Stimulated activated CD4-positive, alpha-beta T cell treated with anti-CD3 and anti-CD28 coated beads, Interleukin-15, amount 100 ng/mL, for 1 hour (primary cell): ENCODE measurements at places on chromosomes 12 and 14.

DNA sequence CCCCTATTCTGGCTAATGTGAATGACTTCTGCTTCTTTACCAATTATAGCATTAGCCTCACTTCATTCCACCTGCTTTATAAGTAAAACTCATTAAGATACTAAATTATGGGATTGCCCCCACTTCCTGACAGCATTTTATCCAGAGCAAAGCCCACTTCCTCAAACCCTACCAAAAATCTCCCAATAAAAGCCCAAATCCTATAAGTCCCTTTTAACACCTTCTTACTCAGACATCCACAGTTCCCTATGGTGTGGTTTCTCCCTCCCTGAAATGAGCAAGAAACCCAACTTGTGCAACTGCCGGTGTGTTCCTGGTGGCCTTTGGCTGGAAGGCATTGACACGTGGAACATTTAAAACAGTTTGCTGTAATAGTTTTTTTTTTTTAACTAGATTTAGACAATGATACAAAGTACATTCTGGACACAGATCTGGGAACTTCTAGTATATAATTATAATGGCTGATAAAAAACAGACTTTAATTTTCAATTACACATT is 53.1 kb downstream of the BRMS1L start:
- DNase-seq: no peak

DNA sequence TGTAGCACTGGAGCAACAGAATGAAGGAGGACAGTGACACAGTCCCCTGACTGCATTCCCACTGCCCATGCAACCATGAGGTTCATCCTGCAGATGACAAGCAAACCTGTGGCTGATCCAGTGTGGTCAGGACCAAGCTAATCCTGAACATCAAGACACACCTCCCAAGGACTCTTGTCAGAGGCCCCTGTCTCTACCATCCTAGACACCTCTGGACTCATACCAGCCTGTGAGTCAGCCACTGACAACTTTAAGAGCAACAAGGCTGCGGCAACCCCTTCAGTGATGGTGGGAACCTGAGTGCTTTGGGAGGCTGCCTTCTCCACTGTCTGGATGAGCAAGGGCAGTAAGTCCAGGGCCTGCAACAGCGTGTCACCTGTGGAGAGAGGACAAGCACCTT is 24.6 kb downstream of the GCN1 start:
- no peak for DNase-seq

DNA sequence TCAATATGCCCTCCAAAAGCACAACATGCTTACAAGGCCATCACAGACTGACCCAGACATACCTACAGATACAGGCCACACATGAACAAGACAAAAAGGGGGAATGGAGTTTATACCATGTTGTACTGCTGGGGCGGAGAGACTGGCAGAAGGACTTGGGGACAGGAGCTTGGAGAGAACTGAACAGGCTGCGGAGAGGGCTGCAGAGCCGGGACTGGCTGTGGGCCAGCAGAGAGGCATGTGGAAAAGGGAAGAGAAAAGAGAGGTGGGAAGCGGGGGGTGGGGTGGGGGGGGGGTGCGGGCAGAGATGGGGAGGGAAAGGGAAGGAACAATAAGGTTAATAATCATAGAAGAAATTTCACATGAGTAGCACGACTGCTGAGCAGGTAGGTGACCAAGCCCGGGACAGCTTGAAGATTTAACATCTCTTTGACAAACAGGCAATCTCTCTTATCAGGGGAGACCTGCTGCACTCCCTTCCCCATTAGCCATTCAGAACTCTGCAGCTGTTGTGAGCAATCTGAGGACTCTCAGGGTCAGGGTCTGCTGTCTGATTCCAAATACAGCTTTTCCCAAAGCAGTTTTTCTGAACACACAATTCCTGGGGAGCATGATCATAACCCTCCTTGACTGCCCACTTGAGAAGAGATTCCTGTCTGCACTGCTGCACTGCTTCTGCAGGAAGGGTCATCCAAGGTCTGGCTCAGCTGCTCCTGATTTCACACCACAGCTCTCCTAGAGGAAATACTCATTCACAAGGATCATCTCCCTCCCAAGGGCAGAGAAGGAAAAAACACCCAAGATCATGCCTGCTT is 21.6 kb upstream of the STAC3 start:
- DNase-seq: no peak

DNA sequence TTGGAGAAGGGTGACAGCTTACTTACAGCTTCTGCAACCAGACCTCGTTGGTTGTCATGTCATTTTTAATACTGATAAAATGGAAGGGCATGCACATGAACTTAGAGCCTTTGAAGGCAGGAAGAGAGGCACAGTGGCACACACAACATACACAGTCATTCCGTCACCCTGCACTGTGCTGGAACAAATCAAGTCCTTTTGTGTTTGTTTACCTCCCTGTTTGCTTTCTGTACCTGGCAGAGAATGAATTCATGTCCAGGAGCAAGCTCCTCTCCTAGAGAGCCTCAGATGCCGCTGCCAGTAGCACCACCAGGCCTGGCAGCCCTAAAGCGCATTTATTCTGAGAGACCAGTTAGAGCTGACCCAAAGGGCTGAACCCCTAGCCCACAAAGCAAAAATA is 460.3 kb downstream of the EGLN3 start:
- DNase-seq: no peak

DNA sequence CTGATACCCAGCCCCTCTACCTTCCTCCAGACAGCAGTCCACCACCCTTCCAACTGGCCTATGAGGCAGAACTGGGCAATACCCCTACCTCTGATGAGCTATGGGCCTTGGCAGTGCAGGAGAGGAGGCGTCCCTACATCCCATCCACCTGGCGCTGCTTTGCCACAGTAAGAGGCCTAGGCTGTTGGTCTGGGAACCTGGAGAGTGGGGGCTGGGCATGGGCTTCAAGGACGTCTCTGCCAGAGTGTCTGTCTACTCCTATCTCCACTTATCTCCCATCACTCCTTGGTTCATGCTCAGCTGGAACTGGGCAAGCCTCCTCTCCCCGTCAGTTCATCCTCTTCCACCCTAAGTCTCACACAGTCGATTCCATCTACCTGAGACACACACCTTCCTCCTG is 6.5 kb downstream of the AMHR2 start:
- DNase-seq: no peak

DNA sequence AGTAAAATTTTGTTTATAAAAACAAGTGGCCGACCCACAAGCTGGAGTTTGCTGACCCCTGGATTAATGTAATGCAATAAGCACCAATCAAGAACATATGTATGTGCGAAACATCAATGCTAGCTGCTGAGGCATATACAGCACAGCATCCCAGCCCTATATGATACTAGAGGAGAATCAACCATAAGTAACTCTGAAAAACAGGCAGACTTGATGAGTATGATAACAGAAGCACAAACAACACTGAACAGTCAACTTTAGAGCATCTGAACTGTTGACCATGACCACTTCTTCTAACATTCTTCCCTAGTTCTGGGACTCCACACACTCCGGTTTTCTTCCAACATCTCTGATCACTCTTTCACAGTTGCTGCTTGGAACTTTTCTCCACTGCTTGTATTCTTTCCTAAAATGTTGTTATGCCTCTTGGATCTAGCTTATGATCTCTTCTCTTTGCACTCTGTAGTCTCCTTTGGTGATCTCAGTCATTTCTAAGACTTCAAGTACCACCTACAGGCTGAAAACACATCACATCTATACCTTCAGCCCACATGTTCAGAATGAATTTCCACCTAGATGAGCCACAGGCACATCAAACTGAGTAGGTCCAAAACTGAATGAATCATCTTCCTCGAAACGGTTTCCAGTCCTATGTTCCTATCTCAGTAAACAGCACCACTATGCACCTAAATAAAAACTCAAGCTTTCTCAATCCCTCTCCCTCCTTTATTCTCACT is 57.2 kb downstream of the STXBP6 start:
- no peak for DNase-seq

DNA sequence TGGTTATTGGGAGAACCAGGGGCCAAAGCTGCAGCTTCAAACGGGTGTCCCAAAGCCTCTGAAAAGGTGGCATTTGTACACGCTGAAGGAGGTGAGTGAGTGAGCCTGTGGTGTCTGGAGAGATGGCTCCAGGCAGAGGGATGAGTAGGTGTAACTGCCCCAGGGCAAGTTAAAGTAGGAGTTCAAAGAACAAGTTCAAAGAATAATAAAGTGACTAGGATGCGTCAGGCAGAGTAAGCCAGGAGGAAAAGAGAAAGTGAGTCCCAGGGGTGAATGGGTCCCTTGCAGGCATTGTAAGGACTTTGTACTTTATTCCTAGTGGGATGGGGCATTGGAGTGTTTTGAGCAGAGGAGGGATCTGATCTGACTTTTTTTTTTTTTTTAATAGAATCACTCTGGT is 201.4 kb upstream of the PWP1 start:
- DNase-seq: no peak

- DNase-seq: no peak
Measured at GRCh38 chr14:38522724-38523123, 266.8 kb upstream of the CLEC14A start.

DNA sequence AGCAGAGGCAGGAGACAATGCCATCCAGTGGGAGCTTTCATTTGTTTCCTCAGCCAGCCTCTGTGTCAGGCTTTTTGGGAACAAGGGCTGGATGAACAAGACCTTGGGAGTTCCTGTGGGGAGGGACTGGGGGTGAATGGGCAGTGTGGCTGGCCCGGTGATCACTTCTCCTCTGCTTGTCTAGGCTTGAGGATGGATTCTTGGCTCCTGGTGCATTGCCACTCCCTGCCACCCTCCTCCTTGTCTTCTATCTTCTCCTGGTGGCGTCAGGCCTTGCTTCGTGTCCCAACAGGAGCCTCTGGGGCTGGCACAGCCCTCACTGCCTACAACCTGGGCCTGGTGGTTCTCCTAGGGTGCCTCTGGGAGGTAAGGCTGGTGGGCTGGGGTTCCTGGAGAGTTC is 25.0 kb upstream of the KCNA5 start:
- DNase-seq: no peak

DNA sequence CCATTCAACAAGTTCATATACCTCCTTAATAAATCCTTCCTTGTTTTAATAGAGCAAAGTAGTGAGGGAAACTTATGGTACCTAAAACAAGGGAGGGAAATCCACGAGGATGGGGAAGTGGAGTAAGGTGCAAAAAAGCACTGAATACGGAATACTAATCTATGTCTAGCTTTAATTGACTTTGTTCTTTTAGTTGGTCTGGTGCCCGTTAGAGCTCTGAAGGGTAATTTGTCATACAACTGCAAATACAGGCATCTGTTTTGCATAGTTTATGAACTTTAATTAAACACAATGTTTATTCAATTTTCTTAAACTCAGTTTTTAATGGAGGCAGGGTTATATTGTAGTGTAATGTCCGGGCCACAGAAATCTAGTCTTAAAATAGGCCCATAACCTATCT is 67.0 kb downstream of the E2F7 start:
- no peak for DNase-seq

DNA sequence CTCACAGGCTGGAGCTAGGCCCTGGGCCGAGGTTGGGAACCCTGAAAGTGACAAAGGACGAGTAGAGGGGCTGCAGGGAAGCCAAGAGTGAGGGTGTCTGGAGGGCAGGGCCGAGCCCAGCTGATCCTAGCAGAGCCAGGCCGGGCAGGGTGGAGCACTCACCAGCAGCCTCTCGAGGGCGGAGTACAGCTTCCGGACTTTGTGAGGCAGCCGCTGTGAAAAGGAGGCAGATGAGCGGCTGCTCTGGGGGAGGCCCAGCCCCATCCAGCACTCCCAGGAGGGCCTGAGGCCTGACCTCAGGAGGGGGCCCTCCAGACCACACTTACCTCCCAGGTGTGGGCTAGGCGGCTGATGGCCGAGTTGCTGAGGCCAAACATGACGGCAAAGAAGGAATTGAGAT is 14.7 kb upstream of the ENDOU start:
- no peak for DNase-seq

- no peak for DNase-seq
Measured at GRCh38 chr12:12682284-12682683, 13.7 kb downstream of the GPR19 start.

DNA sequence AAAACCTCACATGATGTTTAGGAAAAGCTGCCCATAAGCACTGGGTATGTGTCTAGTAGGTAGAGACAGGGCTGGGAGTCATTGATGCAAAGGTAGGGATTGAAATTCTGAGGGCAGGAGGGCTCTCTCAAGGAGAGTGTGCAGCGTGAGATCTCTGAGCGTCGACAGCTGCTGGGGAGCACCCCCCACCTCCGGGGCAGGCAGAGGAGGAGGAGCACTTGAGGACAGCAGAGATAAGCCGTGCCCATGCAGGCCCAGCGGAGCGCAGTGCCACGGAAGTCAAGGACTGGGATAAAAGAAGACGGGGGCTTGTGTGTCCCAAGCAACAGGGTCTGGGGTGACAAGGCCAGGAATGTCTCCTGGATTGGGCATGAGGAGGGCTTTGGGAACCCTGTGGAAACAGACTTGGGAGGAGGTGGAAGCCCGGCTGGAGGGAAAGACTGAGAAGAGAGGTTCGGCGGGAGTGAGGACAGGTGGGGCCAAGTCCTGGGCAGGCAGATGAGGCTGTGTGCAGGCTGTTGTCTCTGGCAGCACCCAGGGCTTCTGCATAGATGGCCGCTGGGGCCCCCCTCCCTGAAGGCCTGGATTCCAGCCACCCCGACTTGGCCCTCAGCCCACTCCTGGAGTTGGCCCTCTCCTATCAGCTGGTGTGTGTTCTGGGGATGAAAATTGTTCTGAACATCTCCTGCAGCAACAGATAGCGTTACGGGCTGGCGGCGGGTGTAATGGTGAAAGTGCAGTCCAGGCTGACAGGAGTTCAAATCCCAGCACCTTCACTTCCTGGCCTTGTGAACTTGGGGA is 1.9 kb downstream of the CACNA2D4 start:
- DNase-seq: no peak

- DNase-seq: no peak
Measured at GRCh38 chr14:34754687-34755086, 40.3 kb upstream of the CFL2 start.

- DNase-seq: no peak
Measured at GRCh38 chr14:35835208-35835982, 9.3 kb downstream of the BRMS1L start.

GRCh38 chr12:131123817-131124216 is 170.1 kb downstream of the ADGRD1 start:
- no peak for DNase-seq

- no peak for DNase-seq
Measured at GRCh38 chr12:43896496-43896895, 60.6 kb downstream of the TMEM117 start.

- DNase-seq: no peak
Measured at GRCh38 chr12:61879229-61879628, 381.0 kb upstream of the USP15 start.

GRCh38 chr12:59695379-59695778 is 99.5 kb downstream of the SLC16A7 start:
- no peak for DNase-seq
